ENCODE measurements at places on chromosomes 5 and 9.

DNA sequence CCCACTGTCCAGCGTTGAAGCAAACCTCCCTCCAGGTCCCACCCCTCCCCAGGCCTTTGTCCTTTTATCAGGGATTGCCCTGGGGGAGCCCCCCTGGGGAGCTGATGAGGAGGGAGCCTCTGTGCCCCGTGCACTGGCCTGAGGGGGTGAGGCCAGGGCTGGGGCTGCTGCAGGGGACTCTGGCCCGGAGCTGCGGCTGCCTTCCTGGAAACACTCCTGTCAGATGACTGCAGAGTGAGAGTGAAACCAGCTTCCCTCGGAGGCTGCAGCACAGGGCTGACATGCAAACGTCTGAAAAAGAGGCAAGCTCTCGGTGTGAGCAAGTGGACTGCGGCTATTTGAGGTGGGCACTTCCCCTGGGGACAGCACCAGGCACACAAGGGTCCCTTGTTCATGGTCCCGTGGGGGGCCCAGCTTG lies 4.6 kb upstream of the TRAF2 start:
- DNase-seq: peak; percentile 19

GRCh38 chr9:114121227-114122135 lies 22.4 kb upstream of the KIF12 start:
- no peak for DNase-seq

- no peak for DNase-seq
These were observed 495.7 kb downstream of the TLE1 start for GRCh38 chr9:81193362-81194339.

- no peak for DNase-seq
These were observed 28.1 kb downstream of the GPX3 start for GRCh38 chr5:151048526-151048925.

DNA sequence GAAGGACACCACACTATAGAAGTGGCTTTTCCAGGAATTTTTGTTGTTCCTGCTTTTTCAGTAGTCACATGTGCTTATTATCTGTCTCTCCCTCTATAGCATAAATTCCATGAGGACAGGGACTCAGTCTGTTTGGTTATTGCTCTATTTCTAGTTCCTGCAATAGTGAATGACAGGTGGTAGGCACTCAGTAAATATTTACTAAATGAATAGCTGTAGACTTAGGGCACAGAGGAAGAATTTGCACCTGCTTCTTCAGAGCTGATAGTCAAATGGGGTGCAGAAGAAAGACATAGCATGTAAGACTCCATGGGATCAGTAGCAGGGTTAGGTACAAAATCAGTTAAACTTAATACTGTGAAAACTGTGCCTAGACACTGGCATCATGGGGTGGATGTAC lies 580.2 kb downstream of the CCDC171 start:
- no peak for DNase-seq

- DNase-seq: no peak
These were observed 31.2 kb downstream of the BNIP1 start for GRCh38 chr5:173175523-173175922.

GRCh38 chr9:77887662-77888061 lies 143.9 kb downstream of the GNAQ start:
- no peak for DNase-seq

DNA sequence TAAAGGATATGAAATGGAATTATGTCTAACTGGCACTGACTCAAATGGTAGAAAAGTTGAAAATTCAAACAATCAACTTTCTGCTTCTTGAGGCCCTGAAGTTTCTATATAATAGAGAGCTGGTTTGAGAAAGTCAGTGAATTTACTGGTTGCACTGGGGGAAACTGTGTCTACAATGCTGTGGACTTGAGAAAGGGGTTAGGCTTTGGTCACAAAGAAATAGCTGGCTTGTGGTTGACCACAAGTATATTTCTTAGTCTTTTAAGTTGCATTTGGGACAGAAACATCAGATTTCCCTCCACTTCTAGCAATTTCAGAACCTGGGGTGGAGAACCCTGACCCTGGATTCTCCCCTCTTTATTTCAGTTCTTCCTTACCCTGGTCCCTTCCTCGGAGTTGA lies 192.6 kb upstream of the ACTBL2 start:
- no peak for DNase-seq

DNA sequence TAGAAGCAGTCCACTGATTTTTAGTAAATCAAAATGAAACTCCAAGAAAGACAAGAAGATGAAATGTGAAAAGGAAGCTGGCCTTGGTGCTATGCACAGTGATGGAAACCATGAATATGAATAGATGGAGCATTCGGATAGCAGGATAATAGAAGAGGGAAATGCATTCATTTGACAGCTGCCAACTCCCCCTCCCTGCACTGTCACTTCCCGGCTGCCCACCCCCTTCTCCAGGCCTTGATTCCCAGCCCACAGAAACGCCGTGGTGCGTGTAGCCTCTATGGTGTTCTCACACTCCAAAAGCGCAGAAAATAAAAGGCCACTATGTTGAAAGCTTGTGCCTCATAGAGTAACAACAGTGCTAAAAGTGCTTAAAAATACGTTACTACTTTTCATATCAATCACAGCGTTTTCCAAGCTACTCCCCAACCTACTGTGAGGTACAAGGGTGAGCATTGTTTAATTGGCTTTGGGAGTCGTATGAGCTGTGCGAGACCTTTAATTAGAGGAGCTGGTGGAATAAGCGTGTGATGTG lies 26.1 kb upstream of the IFNK start:
- DNase-seq: no peak

- no peak for DNase-seq
These were observed 220.6 kb downstream of the CTNND2 start for GRCh38 chr5:11683666-11684065.

DNA sequence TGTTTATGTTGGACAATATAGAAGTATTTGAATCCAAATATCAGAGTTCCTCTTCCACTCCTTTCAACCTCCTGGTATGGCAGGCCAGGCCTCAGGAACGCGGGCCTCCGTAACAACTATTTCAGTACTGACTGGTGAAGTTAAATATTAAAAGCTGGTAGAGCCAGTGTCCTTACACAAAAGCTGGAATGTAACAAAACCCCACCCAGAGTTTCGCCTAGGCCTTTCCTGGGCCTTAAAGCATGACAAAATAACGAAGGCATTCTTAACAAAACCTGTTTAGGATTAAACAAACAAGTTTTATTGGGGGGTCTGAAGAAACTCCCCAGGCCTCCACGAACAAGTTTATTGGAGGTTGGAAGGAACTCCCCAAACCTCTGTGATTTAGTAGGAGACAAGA lies 61.6 kb upstream of the GNE start:
- DNase-seq: no peak

DNA sequence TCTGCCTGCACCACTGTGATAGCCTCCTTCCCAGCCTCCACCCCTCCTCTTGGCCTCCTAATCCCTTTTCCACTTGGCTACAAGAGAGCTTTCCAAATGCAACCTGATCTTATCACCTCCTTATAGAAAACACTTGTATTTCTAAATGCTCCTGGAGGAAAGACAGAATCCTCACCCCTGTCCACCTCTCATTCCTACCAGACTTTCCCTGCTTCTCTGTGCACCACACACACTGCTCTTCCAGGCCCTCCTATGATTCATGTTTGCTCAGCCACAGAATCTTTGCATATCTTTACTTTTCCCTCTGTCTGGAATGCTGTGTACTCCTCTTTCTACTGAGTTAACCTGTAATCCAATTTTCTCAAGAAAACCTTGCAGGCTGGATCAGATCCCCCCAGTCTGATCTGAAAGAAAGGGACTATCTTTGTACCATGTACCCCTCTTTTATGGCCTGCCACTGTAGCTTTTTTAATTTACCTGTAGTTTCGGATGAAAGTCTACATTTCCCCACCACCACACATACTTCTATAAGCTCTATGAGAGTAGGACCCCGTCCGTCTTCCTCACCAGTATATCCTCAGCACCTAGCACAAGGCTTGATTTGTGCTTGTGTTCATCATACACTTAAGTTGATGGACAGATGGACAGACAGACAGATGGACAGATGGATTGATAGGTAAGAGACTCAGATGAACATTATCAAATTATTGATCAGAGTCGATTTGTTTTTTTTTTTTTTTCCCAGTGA lies 95.3 kb downstream of the GALNT10 start:
- DNase-seq: no peak

- no peak for DNase-seq
These were observed 33.4 kb downstream of the POLK start for GRCh38 chr5:75545131-75545530.

- DNase-seq: no peak
These were observed 311.5 kb downstream of the COX7C start for GRCh38 chr5:86929123-86929766.

DNA sequence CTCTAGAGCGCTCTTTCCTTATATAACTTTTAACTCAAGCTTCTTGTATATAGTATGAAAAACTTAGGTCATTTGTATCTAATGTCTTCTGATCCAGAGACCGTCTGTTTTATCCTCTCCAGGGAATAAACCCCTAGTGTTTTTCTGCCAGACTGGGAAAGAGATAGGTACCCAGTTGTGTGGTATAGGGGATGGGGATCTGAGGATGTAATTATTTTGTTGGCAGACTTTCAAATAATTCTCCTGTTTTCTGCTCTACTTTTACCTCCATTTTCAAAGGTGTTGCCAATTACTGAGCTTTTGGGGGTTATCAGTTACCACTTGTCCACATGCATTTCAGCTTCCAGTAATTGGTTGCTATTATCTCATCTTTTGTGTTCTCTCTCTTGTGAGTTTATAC lies 17.9 kb downstream of the CCDC171 start:
- no peak for DNase-seq

GRCh38 chr9:109556061-109556460 lies 58.0 kb upstream of the PTPN3 start:
- DNase-seq: no peak

DNA sequence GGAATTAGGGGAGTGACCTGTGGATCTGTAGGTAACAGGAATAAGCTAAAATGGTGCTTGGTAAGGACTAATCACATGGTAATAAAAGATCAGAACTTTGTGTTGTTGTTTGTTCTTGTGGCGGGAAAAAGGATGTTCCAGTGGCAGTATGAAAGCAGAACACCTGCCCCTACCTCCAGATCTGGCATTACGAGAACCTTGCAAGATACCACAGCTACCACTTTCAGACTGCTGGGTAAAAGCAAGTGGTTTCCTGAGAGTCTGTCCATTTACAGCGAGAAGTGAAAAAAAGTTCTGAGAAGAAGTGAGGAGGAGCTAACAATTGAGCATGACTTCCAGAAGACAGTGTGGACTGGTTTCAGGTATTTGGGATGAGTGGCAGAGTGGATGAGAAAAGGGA lies 252.5 kb downstream of the TLE4 start:
- DNase-seq: no peak

GRCh38 chr5:17992291-17992690 lies 358.0 kb downstream of the TAF11L14 start:
- no peak for DNase-seq

- no peak for DNase-seq
These were observed 54.1 kb downstream of the ABLIM3 start for GRCh38 chr5:149195337-149195887.

DNA sequence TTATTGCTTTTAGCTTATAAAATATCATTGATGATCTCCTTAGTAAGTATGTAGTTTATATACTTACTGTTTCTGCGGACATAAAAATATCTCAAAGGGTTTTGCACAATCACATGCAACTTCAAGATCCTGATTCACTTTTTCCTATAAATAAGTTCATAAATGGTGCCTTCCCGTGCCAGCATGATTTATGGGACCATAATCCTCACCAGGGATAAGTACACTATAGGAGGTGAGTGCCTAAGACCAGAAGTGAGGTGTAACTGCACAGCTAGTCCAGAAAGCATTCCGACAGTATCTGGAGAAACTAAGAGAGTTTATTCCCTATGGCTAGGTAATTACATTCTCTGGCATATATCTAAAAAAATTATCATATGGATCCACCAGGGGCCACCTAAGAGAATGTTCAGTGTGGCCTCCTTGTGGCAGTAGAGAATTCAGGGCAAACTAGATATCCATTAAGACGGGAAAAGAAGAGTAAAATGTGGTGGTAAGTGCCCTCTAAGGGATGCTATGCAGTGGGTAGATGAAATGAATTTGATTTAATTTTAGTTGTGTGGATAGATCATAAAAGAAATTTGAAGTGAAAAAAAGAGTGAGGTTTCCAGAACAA lies 402.5 kb upstream of the SLC24A2 start:
- DNase-seq: no peak

DNA sequence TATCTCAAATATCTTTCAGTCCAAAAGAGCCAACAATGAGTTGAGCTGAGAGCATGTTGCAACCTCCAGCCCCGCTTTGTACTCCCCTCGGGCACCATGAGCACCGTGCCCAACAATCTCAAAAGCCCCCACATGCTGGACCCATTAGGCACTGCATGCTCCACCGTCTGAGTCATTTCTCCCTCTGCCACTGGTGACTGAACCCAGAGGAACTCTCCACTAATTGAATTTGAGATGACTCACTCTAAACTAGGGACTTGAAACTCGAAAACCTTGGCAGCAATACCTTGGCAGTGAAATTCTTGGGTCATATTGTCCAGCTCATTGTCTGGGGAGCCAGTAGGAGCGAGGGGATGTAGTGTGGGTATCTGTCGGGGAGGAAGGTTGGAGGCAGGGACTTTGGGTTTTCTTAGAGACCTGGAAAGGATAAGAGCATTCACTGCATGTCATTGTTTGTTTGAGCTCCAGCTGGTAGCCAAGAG lies 49.9 kb upstream of the SLIT3 start:
- DNase-seq: no peak

DNA sequence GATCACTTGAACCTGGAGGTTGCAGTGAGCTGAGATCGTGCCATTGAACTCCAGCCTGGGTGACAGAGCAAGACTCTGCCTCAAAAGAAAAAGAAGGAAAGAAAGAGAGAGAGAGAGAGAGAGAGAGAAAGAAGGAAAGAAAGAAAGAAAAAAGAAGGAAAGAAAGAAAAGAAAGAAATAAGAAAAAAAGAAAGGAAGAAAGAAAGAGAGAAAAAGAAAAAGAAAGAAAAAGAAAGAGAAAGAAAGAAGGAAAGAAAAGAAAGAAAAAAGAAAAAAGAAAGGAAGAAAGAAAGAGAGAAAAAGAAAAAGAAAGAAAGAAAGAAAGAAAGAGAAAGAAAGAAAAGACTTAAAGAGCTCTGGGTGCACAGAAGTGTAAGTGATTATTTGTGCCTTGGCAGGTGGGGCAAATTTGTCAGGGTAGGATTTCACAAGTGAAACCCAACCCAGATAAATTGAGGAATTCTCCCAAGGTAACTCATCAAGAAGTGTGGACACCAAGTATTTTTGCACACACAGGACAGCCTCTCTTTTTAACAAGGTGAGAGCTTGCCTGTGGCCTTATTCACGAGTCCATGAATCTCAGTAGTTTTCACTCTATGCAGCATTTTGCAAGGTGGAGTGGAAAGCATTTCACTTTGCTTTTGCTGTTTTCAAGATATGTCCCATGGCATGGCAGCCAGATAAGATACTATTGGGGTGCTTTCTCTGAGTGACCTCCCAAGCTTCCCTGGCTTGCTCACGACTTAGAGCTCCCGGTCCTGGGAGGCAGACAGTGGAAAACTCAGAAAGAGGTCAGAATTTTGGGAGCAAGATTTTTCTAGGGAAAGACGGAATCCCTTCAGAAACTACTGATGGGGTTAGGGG lies 57.8 kb downstream of the C9orf153 start:
- no peak for DNase-seq

Measured in activated T-cell treated with anti-CD3 and anti-CD28 coated beads for 4 hours (primary cell).